CD8-positive, alpha-beta T cell (primary cell): ENCODE measurements at places on chromosomes 1 and 21.

GRCh38 chr1:89608319-89608983 is 24.5 kb upstream of the LRRC8C start:
- DNase-seq: peak; percentile 61

DNA sequence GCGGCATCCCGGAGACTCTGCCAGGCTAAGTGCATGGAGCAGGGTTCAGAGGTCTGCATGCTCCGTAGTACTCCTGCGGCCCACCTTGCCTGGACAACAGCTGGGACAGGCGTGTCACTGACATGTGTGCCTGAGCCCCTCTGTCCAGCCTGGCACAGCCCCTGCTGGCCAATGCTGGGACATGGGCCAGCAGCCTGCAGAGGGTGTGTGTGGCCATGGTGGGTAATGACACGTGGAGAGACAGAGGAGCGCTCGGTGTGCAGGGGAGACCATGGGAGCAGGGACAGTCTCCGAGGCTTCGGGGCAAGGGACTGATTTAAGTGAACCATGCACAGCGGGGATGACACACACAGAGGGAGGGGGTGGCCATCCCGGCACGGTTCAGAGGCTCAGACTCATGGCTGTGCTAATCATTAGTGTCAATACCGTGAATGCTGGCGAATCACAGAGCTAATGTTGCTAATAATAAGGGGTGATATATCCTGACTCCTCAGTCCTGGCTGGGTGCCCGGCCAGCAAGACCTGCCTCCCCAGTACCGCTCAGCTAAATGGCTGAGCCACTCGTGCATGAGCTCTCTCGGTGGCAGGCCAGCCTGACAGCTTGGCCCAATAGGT is 41.5 kb downstream of the IGSF21 start:
- DNase-seq: no peak

DNA sequence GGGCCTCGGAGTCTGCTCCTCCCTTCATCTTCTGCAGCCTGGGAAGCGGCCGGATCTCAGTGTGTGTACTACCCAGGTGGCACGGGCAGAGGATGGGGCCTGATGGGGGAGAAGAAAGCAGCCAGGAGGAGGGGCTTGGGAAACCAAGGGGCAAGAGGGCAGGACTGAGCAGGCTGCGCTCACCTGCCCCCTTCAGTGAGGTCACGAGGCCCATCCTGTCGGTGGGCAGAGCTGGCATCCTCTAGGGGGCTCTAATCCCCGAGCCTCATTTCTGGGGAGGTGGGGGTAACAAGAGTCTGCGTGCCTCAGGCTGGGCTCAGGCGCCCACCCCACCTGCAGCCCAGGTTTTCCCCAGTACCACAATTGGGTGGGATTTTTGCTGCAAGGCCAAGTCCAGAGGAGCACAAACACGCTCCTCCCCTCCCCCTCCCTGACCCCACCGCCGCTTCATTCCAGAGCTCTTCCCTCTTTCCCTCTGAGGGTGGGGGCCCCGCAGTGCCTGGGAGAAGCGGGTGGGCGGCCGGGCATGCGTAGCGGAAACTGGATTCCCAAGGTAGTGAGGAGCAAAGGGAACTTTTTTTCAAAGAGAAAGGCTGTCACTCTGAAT is 1.8 kb upstream of the WNT3A start:
- no peak for DNase-seq

- no peak for DNase-seq
These were observed 3.2 kb upstream of the ACTRT2 start for GRCh38 chr1:3018051-3018471.

DNA sequence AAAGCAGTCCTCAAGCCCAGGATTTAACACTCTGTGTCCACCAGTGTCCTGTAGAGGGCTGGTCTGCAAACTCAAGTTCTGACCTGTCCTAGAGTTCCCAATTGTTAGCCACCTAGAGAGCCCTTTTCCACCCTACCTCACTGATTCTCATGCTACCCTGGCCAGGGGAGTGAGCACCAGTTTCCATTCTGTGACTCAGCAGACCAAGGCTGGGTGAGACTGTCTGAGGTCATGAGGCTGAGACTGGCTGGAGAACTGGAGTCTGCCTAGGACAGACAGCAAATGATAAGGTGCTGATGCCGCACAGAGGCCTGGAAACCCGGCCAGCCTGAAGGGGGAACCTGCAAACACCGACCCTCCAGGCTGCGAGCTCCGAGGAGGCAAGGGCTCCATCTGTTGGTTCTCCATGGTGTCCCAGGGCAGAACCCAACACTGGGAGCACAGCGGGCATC is 13.7 kb downstream of the GLIS1 start:
- no peak for DNase-seq

DNA sequence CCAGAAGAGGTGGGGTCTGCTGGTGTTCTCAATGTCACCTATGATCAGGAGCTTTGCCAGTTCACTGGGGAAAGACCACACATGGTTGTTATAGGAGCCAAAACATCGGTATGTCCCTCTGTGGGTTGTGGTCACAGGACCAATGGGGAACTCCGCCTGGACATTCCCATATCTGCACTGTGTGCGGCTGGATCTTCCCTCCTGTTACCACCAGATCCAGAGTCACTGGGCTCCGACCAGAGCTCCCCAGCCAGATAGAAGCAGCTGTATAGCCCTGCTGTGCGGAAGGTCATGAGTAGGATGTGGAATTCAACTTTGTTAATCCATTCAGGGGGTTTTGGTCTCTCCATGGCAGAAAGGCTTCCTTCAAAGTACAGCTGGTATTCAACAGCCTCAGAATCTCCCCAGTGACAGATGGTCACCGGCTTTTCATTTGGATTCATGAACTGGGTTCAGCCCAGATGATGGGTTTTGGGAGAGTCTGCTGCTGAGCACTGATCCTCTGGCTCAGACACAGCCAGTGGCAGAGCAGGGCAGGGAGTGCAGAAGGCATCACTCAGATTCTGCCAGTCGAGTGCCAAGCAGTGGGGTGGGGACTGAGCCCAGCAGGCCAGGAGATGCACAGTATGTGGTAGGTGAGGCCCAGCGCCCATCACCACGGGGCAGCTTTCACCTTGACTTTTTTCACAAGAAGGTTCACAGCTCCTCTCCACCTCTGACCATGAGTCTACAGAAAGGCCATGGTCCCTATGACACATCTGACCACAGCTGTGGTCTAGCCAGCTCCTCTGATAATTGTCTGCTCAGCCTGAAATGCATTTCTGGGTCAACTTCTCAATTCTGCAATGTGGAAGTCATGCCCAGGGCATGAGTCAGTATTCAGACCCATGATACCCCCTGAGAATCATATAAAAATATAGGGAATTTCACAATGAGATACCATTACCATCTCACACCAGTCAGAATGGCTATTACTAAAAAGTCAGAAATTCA is 2.9 kb upstream of the SHCBP1L start:
- no peak for DNase-seq

- DNase-seq: no peak
These were observed 29.1 kb upstream of the BCAR3 start for GRCh38 chr1:93710499-93711453.

DNA sequence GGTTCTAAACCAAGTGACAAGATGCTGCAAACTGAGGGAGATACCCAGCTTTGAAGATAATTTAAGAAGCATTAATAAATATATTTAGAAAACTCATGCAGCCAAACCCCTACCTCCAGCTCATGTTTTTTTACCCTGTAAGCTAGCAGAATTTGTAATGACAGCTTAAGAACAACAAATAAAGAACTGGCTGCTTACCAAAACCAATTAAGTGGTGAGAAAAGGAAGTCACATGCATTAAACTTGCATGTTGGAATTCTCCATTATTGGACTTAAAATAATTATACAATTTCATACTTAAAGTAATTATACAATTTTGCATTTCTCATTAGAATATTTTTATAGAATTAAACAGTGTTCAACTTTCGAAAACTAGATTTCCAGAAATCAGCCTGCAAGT is 75.6 kb upstream of the CNIH3 start:
- no peak for DNase-seq

DNA sequence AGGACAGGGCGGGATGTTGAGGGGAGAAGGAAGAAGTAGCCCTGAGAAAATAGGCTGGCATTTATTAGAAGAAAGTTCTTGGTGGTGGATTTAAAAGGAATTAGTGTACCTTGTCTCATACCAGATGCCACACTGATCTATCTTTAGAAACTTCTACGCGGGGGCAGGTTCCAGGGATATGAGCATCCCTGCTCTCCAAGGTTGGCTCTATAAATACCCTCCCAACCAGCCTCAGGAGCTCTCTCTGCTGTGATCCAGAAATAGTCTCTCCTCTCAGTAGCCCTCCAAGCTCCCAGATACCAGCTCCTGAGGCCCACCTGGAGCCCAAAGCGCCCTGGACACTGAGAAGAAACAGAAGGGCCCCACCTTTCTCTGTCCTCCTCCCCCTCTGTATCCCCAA is 128.3 kb upstream of the TNR start:
- no peak for DNase-seq

DNA sequence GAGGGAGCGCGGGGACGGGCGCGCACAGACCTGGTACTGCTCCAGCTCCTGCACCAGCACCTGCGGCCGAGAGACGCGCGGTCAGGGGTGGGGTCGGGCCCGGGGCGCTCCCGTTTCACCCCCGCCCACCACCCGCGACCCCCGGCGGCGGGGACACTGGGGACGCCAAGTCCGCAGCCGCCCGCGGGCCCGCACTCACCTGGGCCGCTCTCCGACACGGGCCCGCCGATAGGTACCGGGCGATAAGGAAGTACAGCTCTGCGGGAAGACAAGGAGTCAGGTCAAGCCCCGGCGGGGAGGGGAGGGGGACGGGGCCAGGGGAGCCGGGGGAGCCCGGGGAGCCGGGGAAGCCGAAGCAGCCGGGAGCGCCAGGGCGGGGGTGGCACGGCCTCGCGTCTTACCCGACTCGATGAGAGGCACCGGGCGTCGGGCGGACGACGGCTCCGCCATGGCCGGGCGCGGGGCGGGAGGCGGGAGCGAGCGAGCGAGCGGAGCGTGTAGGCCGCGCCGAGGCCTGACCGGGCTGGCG is 326 bp downstream of the BRWD1 start:
- peak; percentile 9 for DNase-seq

DNA sequence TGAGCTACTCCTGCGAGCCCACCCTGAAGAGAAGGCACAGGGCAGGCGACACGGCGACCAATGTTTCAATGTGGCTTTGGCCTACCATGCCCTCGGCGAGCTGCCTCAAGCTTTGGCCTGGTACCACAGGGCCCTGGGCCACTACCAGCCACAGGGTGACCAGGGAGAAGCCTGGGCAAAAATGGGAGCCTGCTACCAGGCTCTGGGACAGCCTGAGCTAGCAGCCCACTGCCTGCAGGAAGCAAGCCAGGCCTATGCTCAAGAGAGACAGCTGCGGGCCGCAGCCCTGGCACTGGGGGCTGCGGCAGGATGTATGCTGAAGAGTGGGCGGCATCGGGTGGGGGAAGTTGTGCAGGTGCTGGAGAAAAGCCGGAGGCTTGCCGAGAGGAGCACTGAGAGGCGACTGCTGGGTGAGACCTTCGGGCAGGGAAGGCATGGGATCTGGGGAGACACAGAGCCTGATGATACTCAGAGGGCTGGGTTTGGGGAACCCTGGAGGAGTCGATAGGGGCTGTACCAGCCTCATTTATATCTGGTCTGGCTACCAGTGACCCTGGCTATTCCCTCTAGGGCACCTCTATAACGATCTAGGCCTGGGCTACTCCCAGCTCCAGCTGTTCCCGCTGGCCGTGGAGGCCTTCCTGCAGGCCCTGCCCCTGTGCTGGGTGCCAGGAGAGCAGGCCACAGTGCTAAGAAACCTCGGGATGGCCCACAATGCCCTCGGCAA is 2.3 kb downstream of the TTC24 start:
- DNase-seq: peak; percentile 18

DNA sequence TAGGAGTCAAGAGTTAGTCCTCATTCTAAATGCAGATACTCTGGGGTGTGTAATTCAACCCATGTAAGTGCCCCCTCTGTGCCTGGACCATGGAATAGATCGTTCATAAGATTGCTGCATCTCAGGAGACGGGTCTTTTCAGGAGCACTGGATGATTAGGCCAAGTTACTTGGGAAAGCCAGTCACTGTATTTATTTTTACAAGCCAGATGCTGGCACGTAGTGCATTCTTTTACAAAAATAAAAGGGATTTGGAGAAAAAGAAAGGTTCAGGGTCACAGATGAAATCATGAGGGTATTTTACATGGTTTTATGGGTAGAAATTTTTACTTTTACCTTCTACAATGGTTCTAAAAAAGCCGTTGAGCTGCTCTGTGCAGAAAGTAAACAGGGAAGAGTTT is 102.6 kb upstream of the UBE2U start:
- no peak for DNase-seq
